ENCODE measurements at places on chromosomes 13 and 19.

DNA sequence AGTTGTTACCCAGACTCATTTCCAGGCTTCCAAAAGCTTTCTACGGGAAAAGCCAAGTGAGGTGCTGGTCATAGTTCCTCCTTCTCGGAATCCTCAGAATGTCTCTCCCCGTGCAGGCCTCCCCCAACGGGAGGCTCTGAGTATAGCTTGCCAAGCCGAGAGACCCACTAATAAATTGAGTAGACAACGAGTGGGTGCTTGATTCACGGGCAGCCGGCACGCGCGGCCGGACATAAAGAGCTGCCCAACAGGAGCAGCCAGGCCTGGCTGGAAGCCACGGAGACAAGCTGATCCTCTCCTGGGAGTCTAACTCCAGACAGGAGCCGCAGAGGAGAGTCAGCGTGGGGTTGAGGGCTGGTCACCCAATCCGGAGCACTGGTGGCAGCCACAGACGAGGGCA lies 43.4 kb upstream of the MEDAG start:
- no peak for DNase-seq

- no peak for DNase-seq
Measured at GRCh38 chr19:40366697-40367561, 18.4 kb downstream of the PLD3 start.

GRCh38 chr13:24625331-24625731 lies 54.9 kb upstream of the ATP12A start:
- DNase-seq, result no peak

GRCh38 chr19:38653028-38653571 lies 5.7 kb downstream of the ACTN4 start:
- DNase-seq, result no peak

DNA sequence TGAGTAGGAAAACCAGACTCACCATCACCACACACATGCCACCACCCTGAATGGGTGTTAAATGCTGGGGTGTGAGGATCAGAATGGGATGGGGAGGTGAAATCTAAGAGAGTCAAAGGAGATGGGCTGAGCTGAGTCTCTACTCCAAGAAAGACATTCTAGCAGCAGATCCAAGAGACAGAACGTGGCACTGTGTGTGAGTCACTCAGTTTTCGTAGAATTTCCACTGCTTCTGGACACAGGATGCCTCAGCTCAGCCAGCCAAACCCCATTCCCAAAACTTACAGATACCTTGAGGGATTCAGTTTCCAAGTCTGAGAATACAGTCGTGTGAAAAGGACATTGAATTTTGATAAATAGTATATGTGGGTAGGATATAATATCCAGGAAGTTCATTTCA lies 7.3 kb upstream of the CYP2A7 start:
- DNase-seq, result no peak

GRCh38 chr19:45404557-45405434 lies at the start of gene PPP1R13L:
PPP1R13L (minus strand) TSS chr19:45405069; CDS start chr19:45398318, 6,751 bp downstream.
- DNase-seq, result peak; percentile 55

DNA sequence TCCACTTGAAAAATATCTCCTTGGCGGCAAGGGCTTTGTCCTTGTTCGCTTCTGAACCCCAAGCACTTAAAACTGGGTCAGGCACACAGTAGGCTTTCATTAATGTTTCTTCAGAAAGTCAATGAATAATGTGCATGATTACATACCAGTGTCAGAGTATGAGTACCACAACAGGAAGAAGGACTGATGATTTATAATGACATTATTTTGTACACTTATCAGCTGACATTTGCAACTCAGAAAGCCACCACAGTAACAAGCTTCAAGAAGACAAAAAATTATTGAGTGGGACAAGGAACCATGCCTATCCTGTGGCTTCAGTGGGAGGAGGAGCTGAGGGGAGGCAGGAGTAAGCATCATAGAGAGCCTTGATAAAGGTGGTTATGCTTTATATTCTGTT lies 10.0 kb downstream of the POLR1D start:
- DNase-seq, result no peak

DNA sequence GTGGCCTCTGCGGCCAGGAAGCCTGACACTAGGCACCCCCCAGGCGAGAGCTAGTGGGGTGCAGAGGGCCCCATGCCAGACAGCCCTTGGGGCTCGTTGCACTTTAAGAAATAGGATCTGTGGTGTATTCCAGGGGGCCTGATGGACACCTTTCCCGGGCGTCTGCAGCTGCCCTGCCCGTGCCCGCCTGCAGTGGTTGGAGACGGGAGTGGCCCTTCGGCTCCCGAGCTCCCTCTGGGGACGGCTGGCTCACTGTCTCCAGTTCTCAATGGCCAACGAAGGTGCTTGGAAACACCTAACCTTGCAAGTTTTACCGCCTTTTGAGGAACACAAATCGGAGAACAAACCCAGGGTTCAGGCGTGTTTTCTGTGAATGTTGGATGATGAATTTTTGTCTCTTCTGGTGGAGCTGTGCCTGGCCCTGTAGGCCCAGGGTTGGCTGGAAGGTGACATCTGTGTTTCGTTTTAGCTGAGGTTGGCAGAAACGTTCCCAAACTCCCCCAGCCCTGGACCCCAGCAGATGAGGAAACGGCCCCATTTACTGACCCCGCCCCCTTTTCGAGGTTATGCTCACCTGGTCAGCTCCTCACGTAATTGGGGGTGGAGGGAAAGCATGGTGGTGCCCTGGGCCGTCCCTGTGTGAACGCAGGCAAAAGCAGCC lies 17.4 kb upstream of the NPAS1 start:
- no peak for DNase-seq

GRCh38 chr19:41198559-41198958 lies 5.5 kb downstream of the CYP2S1 start:
- DNase-seq, result no peak

DNA sequence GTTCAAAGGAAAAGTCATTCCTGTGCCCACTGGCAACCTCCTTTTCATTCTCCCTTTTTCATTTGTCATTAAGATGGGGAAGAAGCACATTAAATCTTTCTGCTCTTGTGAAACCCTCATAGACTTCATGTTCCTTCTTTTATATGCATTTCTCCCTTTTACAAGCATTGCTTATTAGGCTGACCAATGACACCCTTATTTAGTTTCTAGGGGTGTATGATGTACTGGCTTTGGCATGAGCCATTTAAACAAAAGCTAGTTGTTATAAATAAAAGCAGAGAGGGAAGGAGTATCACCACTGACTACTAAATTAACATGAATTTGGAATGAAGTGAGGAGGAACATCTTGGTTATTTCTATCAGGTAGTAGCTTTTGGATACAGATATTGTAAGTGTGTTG lies 68.2 kb upstream of the PCDH9 start:
- no peak for DNase-seq

DNA sequence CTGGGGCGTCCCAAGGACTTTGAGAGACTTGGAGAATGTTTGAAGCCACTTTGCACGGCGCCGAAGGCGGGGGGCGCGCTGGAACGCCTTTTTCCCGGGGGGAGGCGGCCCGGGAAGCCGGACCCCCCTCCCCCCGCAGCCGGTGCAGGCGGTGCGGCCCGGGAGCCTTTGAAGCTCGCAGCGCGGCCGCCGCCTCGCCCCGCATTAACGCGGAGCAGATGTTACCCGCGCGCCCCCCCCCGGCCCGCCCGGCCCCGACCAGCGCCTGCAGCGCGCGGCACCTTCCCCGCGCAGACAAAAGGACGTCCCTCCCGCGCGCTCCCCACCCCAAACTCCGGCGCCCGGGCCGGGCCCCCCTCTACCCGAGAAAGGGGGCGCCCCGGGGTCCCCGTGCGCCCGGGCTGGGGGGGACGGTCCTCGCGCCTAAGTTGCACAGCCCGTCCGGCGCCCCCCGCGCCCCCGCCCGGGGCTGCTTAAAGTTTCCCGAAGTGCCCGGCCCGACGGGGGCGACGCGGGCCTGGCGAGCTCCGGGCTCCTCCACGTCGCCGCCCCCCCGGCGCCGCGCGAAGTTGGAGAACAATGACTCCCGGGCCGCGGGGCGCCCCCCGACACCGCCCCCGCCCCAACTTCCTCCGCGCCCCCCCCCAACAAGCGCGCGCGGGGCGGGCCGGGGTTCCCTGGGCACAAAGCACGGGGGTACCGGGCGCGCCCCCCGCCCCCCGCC lies 685 bp downstream of the TCF3 start:
- DNase-seq, result peak; percentile 30

- peak; percentile 40 for DNase-seq
Measured at GRCh38 chr19:51417107-51417809, at the start of gene SIGLEC10. SIGLEC10 (minus strand) TSS chr19:51417642; CDS start chr19:51417581, 61 bp downstream.

- DNase-seq, result no peak
Measured at GRCh38 chr13:33401238-33401637, 115.7 kb upstream of the STARD13 start.

DNA sequence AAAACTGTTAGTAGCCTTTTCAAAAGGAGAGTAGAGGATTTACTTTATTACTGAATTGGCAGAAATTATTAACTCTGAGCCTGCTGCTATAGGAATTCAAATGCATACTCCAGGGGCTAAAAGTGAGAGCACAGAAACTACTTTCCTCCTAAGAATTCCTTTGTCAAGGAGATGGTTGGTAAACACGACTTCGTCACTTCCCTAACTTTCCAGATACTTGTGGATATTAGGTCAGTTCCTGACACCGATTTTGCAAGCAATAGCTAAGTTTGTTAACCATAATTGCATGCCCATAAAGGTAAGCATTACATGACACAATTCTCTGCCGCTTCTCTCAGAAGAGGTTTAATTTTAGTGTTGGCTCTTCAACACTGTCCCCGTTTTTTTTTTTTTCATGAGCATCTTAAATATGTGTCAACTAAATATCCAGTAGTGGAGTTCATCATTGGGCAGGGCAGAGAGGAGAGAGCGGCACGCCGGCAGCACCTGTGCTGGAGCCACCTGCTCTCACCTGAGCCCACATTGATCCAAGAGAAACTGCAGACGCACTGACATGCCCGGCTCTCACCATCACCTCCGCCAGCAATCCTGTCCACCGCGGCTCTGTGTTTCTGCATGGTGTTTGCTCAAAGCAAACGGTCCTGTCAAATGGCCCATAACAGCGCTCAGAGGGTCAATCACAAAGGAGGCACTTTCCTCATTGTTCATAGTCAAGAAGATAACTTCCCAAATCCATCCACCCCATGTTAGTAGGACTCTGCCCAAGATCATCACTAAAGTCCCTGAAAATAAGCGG lies 2.6 kb downstream of the MED26 start:
- no peak for DNase-seq

DNA sequence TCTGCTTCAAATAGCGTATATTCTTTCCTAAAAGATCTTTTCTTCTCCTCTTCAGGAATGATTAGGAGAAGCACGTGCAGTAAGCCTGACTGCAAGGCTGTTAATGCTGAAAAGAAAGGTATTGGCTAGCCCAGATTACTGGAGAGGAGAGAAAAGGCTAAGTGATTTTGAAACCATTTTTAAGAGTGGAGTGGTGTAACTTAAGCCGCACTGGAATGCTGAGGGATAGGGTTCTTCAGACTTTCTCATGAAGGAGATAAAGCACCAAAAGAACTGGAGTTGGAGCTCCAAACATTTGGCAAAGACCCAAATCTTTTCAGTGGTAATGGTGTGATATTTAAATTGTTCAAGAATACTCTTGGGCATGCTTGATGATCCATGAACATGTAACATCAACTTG lies 388.3 kb downstream of the COG6 start:
- no peak for DNase-seq

GRCh38 chr13:76619631-76620030 lies 266.6 kb downstream of the KCTD12 start:
- DNase-seq, result no peak

DNA sequence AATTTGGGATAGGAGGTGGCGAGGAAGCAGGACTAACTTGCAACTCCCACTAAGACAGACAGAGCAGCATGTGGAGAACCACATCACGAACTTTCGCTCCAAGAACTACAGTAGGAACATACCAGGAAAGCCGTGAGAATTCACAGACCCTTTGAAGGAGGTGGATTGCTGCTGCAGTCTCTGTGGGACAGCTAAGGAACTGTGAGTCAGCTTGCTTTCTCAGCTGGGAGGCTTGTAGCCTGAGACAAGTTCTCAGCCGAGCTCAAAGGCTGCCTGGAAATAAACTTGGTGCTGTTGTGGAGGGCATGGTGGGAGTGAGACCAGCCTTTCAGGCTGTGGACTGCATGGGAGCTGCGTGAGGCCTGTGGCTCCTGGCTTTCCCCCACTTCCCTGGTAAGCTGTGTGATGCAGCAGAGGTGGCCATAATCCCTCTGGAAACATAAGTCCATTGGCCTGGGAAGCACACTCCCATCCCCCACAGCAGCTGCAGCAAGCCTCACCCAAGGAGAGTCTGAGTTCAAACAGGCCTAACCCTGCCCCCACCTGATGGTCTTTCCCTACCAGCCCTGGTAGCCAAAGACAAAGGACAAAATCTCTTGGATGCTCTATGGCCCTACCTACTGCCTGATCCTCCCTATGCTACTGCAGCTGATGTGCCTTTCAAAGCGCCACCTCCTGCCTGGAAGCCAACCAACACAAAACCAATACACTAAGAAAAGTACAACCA lies 441.1 kb upstream of the HTR2A start:
- DNase-seq, result no peak

- DNase-seq, result no peak
Measured at GRCh38 chr13:26308250-26308649, 54.3 kb downstream of the CDK8 start.

DNA sequence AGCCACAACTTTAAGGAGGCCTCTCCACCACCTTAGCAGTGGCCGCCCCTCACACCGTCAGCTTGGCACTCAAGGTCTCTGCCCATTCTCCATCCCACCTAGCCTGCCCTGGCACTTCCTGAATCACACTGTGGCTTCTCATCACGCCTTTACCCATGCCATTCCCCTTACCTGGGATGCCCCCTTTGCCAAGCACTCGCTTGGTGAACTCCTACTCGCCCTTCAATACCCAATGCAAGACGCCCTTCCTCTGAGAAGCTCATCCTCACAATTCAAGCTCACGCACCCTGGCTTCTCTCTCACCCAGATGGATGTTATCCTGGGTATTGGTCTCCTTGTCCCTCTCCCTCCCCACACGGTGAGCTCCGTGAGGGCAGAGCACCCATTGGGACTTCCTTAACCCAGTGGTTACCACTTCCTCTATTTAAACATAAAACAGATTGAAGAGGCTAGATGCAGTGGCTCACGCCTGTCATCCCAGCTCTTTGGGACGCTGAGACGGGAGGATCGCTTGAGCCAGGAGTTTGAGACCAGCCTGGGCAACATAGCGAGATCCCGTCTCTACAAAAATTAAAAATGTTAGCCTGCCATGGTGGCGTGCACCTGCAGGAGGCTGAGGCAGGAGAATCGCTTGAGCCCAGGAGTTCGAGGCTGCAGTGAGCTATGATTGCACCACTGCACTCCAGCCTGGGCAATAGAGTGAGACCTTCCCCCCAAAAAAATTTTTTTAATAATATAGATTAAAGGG lies 12.6 kb upstream of the SHD start:
- no peak for DNase-seq

DNA sequence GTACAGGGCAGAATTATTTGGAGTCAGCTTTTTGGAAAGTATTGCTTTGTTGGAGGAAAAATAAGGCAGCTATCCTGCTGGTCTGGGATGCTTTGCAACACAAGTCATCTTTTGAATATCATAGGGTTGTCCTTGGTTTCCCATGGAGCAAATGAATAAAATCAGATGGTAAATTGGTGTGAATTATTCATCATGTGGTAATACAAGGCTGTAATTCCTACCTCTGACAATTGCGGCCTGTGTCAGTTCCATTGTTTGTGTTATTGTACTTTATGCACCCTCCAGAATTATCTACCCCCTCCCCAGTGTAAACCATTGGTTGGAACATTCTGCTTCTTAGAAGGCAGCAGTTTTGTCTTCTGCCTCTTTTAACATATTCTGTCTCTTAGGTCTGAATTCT lies 46.2 kb downstream of the RNASEH2B start:
- DNase-seq, result no peak
